ENCODE measurements at places on chromosomes 16 and 17. TPM values are rescaled to one million over a fixed set of nuclear protein-coding genes. Genes with fewer than 3 reads are reported as not detected.

DNA sequence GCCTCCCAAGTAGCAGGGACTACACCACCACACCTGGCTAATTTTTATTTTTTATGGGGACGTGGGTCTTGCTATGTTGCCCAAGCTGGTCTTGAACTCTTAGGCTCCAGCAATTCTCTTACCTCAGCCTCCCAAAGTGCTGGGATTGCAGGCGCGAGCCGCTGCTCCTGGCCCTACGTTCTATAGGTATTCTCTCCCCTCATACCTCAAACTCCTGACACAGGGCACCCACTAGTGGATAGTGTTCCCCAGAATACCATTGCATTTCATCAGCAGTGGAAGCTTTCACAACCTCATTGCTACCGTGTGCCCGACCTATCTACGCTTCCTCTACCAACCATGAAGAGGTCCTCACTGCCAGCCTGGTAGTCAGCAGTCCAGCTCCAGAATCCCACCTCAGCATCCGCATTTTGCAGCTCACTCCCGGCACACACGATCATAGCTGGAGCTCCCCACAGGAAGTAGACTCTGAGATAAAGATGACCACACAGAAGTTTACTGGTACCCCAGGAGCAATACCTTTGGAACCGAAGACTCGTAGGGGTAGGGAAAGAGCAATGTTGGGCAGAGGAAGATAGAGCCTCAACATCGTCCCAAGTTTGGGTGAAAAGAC, 9.3 kb downstream of the CTRB2 start:
- no peak for DNase-seq

DNA sequence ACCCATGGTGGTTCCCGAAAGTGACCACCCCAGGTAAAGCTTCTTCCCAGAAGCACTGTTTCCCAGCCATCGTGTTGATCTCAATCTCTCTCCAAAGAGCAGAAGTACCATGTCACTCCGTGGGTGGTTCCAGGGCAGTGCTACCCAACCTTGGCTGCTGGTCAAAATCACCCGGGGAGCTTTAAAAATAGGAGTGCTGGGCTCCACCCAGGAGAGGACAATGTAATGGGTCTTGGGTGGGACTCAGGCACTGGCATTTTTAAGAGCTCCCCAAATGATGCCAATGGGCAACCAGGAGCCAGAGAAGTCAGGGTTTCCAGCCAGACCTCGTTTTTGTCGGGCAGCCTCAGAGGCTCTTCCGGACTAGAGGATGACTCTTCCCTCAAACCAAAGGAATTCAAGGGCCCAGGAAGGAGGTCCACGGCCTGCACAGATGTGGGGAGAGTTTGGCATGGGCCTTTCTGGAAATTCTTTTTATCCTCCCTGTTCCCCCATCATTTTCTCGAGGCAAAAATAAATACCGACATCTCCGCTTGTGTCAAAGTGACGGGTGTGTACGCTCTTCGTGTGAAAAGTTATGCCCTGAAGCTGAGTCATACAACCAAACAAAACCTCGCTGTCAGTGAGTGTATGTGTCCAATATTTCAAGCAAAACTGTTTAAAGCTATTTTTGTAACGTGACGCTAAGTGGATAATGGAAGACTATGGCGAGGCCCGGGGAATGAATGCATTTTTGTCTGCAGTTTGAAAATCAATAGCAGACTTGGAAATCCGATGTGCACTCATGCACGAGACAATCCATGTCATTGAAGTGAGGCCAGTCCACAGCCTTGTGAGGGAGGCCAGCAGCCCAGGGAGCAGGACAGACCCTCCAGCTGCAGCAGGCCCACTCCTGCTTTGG, 364.1 kb downstream of the FOXL1 start:
- no peak for DNase-seq

DNA sequence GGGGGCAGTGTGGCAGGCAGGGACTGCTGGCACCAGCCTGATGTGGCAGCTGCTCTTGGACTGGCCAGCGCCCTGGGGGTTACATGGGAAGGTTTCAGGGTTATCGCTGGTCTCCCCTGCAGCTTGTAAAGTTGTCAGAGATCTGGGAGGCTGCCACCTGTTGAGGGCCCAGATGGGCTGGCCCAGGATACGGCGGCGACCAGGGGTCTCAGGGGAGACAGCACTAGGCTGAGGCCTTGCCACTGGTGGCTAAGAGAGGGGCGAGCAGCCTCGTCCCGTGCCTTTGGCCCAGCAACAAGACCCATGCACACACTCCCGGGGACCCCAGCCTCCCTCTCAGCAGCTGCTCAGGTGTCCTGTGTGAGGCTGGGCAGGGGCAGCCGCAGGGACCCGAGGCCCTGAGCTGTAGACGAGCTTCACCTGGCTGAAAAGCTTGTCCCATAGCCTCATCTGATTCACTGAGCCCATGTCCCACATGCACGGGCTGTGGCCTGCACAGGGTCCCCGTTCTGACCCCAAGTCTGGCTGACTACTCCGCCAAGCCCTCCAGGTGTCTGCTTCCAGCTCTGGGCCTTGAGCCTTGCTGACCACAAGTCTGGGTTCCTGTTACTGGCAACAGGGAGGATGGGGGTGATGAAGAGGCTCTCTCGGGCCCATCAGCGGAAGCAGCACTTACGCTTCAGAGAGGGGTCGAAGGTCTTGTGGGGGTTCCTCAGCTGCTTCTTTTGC, 6.2 kb downstream of the DUS1L start:
- DNase-seq = no peak

DNA sequence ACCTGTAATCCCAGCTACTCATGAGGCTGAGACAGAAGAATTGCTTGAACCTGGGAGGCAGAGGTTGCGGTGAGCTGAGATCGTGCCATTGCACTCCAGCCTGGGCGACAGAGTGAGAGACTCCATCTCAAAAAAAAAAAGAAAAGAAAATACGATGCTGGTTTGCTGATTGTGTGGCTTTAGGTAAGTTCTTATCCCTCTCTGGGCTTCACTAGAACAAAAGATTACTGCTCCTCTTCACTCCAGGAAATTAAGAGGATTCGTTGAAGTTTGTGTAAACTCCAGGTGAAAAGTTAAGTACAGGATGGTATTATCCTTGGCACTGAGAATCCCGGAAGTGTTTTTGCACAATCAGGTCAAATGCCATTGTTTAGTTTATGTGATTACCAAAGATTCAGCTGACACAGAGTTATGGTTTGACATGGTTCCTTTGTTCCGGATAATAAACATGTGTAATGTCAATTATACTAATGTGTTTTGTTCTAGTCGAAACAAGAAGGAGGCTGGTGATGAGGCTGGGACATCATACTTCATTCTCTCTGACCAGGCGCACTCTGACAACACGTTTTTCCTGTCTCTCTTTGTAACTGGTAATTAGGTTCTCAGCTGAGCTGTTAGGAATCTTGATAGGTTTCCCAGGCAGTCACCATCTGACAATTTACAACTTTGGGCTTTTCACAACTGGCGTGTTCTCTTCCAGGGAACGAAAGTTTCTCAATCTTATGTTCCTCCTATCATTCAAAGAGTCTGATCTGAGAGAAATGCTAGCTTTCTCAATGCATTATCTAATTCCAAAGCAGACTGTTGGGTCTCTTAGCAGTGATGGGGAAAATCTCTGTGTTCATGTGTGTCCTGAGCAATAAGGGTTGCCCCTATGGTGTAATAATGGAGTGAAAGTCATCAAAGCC, 10.8 kb upstream of the TAOK1 start:
- no peak for DNase-seq

- no peak for DNase-seq
These were observed 12.6 kb downstream of the PHB1 start for GRCh38 chr17:49401971-49402611.

DNA sequence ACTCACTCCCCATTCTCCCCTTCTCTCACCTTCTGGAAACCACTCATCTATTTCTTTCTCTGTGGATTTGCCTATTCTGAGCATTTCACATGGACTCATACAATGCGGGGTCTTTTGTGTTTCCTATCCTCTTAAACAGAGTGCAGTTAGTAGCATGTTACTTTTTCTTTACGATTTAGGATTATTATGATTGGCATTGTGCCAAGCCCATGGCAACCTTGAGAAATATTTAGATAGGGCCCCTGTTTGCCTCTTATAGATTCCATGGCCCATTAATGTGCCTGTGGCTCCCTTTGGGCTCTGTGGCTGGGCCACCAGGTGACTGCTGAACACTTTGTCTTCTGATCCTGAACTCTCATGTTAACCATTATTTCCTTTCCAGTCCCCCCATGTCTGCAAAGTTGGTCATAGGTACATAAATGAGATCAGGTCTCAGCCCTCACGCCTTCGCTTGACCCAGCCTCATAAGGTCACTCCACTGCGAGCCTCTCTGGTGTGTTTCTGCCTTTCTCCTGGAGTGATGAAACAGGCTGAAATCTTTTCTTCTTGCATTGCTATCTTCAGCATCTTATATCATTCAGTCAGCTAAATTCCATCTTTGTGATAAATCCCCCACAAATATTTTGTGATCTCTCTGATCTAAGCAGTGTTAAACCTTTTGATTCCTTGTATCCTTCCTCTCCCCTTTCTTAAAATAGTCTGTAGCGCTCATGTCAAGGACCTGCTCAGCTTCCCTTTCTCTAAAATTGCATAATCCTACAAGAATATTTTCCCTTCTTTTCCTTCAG, 44.0 kb downstream of the MYH3 start:
- no peak for DNase-seq

- no peak for DNase-seq
These were observed 140.1 kb downstream of the CCDC182 start for GRCh38 chr17:57604771-57605674.

DNA sequence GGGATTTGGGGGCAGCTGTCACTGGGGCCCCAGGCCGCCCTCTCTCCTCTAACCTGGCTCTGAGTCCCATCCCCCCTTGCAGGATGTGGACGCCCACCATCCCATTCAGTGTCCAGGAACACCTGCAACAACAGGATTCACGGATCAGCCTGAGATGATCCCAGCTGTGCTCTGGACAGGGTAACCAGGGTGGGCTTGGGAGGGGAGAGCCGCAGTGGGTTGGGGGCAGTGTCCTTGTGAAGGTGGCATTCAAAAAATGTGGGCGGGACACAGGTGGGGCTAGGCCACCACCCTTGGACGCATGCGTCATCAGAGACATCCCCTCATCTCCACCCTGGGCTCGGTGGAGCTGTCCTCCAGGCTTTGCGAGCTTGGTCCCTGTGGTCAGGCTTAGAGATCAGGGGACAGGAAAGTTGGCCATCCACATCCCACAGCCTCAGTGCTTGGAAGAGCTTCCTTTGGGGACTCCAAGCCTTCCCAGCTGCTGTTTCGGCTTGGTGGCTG, 19.1 kb downstream of the DEXI start:
- DNase-seq = no peak

DNA sequence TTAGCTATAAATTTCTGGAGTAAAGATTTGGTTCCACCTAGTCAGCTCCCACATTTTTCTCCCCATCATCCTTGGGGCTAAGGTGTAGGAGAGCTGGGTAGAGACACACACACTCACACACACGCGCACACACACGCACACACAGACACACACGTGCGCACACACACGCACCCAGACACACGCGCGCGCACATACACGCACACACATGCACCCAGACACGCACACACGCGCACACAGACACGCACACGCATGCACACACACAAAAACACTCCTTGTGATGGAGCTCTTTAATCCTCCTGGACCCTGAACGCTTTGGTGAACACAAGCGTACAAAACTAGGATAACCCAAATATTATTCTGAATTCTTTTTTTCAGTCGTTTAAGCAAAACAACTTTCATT, 253.6 kb downstream of the C16orf95 start:
- no peak for DNase-seq

DNA sequence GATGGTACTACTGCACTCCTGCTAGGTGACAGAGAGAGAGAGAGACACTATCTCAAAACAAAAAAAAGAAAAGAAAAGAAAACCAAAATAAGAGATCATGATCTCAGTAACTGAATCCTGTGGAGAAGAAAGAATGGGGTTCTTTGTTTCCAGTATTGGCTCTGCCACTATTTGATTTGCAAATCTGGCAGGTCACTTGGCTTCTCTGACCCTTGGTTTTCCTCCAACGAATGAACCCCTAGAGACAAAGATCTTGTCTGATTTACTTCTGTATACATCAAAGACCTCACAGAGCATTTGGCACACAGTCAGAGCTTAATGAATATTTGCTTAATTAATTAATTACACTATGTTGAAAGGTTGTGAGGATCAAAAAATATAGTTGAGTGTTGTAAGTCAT, 47.9 kb upstream of the NLK start:
- no peak for DNase-seq

- DNase-seq = no peak
These were observed 7.0 kb downstream of the VAC14 start for GRCh38 chr16:70793851-70794502.

- DNase-seq = no peak
These were observed 470.1 kb downstream of the SOX9 start for GRCh38 chr17:72590882-72591281.

- no peak for DNase-seq
These were observed 639.1 kb downstream of the MAF start for GRCh38 chr16:78961464-78961863.

MYO19 gene
- 82.8 TPM for total RNA-seq

C16orf78 gene
- not detected for total RNA-seq

GNG13 gene
- total RNA-seq = not detected

TP53TG3C gene
- not detected for total RNA-seq

TVP23C gene
- total RNA-seq = 61.1 TPM

CAMTA2 gene
- 27.0 TPM for total RNA-seq
